ENCODE measurements at places on chromosomes 16 and 17.
A peak's percentile ranks its signal among the peaks of the same experiment; 100 is the strongest.

DNA sequence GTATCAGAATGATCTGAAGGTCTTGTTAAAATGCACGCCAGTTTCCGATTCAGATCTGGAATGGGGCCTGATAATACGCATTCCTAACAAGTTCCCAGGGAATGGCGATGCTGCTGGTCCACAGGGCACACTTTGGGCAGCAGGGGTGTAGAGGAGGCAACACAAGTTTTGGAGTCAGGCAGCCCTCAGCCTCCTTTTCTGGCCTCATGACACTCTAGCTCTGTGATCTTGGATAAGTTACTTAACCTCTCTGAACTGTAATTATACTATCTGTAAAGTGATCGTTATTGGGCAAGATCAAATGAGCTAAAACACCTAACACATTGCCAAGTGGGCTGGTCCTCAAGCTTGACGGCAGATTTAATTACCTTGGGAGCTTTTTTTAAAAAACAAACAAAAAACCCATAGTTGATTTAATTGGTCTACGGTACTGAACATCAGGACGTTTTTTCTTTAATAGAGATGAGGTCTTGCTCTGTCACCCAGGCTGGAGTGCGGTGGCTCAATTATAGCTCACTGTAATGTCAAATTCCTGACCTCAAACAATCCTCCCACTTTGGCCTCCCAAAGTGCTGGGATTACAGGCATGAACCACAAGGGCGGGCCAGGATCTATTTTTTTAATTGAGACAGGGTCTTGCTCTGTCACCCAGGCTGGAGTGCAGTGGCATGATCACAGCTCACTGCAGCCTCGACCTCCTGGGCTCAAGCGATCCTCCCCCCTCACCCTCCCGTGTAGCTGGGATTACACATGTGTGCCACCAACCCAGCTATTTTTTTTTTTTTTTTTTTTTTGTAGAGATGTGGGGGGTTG is 10.0 kb upstream of the MRPS23 start:
- no peak for DNase-seq

DNA sequence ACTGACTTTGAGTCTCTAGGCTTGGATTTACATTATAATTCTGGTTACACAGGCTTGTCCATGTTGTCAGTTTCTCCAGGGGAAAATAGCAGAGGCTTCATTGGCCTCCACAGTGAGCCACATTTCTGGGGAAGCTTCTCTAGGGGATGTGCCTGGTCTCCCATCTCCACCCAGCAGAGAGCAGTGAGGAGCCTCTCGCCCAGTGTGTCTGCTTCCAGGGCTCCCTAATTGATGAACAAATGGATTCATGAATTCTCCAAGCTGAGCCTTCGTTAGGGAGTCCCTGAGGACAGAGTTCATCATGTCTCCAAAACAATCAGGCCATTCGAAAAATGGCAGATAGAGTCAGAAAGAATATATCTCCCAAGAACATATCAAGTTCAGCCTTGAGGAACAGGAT is 162.4 kb upstream of the TOX3 start:
- no peak for DNase-seq

DNA sequence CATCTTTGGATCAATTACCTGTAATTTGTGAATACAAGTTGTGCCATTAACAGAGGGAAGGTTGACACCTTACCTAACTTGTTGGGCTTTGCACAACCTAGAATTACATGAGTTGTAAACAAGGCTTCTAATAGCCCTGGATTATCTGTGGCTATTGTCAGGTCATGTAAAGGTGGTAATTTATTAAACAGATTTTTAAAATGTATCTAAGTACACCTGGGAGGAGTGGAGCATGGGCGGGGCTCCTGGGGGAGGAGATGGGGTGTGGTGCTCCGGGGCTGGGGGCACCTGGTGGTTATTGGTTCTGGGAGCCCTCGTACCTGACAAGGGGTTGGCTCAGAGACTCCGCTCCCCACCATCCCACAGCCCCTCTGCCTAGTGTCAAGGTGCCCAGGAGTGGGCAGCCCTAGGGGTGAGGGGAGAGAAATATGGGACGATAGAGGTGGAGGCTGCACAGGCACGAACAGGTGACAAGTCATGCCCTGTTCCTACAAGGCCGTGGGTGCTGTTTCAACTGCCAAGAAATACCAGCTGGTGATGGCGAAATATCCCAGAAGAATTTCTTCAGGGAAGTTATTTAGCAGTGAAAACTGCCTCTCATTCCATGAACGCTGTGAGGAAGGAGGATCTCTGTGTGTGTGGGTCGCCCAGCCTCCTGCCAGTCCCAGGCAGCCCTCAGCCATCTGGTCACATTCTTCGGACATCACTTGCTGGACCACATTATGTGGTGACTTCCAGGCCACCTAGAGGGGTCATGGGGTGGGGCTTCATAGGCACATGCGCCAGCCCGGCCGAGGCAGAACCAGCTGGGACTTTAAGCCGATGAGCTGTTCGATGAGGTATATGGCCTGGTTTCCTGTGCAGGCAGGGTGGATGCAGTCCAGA is 55.5 kb upstream of the IRX3 start:
- DNase-seq = peak; percentile 38

GRCh38 chr16:62050793-62051192 is 14.6 kb upstream of the CDH8 start:
- DNase-seq = no peak

GRCh38 chr17:7673239-7673638 is 14.1 kb downstream of the TP53 start:
- no peak for DNase-seq

- no peak for DNase-seq
Measured at GRCh38 chr16:60641067-60641665, 1395.1 kb downstream of the CDH8 start.

DNA sequence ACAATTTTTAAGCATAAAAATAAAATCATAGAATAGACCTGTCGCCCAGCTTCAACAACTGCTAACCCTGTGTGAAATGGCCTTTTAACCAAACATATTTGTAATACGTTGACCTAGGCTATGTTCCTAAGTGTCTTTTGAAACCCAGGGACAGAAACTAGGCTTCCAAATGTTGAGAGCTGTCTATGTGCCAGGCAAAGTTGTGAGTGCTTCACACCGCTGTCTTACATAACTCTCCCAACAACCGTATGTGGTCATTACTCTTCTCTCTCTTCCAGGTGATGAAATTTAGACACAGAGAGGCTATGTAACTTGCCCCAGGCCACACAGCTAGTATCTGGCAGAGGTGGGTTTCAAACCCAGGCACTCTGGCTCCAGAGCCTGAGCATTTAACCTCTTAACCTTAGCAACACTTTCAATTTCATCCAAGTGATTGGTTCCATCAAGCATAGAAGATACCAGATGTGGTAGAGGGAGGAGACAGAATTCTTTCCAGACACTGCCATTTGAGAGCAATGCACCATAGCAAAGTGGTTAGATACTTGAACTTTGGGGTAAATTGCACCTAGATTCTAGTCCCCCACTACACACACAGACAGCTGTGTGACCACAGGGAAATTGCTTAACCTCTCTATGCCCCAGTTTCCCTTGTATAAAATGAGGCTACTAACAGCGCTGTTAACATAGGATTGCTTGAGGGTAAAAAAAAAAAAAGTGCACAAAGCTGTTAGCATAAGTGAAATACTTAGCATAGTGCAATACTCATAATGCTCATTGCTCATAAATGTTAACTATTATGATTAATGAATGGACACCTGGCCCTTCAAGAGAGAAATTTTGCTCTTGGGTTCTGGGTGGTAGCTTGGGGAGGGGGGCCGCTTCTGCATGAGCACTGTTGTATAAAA is 160.6 kb downstream of the IRX3 start:
- no peak for DNase-seq

GRCh38 chr17:17837966-17838962 is 1.5 kb upstream of the SREBF1 start:
- DNase-seq = no peak

GRCh38 chr16:55077266-55077665 is 146.6 kb downstream of the IRX5 start:
- no peak for DNase-seq

- no peak for DNase-seq
Measured at GRCh38 chr16:85402910-85403692, 210.0 kb upstream of the GSE1 start.

- DNase-seq = peak; percentile 74
Measured at GRCh38 chr17:45948881-45949624, 50.0 kb upstream of the STH start.

DNA sequence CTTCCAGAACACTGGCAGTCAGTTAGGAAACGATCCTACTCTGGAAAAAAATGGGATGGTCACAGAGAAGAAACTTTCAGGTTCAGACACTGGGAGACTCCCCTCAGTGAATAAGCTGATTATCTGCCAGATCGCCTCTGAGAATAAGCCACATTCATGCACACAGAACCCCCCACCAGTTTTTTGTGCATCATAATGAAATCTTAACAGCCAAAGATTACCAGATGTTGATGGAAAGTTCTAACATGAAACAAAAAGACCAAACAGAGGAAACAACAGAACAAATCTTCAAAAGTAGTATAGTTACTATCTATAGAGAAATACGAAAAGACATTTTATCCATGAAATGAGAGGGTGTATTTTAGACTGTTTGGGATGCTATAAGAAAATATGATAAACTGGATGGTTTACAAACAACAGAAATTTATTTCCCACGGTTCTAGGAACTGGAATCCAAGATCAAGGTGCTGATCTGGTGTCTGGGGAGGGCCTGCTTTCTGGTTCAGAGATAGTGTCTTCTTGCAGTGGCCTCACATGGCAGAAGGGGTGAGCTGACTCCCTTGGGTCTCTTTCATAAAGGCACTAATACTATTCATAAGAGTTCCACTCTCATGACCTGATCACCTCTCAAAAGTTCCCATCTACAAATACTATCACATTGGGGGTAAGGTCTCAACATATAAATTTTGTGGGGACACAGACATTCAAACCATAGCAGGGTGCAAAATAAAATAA is 8.0 kb upstream of the AMZ2 start:
- no peak for DNase-seq

- no peak for DNase-seq
Measured at GRCh38 chr16:67169642-67170167, 633 bp upstream of the NOL3 start.

DNA sequence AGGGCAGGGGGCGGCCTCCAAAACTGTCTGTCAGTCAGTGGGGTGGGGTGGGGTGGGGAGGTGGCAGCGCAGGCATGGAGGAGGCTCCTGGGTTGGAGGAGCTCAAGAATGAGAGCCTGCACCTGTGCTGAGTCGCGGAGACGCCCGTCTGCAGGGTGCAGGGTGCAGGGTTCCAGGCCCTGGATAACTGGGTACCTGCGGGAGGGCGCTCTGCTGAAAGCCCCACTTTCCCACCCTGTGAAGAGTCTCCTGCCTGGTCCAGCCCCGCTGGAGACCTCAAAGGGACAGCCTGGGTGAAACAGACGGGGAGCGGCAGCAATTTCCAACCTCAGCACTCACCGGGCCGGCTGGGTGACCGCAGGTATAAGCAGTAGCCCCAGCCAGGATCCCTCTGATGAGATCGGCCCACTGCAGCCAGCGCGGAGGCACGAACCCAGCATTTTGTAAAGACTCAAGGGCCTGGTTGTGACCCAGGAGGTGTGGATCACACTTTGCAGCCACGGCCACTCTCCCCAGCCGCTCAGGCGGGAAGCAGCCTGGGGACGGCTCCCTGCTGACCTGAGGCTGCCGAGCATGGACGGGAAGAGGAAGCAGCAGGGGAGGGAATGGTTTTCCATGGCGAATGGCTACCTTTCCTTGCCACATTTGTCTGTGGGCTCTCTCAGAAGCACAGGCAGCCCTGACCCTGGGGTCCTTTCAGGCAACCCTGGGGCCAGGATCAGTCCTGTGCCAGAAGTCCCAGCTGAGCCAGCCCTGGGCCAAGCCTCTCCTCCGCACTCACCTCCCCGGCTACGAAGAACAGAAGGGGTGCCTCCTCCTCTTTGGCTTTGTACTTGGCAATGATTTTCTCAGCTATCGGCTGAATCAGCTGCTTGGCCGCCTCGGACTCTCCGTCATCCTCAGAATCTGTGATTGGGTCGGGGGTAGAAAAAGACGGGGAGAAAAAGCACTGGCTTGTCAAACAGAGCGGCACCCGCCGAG is 21.0 kb downstream of the MRM3 start:
- DNase-seq = no peak

- DNase-seq = no peak
Measured at GRCh38 chr17:70050931-70051330, 24.1 kb upstream of the KCNJ16 start.

DNA sequence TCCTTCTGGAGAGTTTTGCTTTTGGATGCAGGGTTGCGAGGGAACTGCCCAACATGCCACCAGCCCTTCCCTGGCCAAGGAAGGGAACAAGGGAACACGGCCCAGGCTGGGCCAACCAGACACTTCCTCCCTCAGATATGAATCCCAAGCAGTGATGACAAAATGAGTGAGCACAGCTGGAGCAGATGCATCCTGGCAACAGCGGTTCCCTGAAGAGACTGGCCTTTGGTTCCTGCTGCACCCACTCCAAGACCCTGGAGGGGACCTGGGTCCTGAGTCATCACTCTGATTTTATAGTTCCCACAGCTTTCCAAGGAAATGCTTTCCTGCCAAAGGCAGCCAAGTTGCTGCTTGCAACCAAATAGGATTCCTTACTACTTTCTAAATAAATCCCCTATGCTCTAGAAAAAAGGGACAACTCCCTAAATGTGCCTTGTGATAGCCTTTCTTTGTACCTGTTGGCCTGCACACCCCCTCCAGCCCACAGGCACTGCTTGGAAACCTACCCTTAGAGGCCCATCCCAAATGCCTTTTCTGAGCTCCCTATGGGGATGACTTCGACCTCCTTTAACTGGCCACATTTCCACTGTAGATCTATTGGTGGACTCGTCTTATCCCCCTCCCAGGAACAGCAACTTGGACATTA is 5.3 kb downstream of the ST3GAL2 start:
- DNase-seq = no peak

GRCh38 chr17:29740017-29740416 is 117.3 kb upstream of the CORO6 start:
- no peak for DNase-seq

DNA sequence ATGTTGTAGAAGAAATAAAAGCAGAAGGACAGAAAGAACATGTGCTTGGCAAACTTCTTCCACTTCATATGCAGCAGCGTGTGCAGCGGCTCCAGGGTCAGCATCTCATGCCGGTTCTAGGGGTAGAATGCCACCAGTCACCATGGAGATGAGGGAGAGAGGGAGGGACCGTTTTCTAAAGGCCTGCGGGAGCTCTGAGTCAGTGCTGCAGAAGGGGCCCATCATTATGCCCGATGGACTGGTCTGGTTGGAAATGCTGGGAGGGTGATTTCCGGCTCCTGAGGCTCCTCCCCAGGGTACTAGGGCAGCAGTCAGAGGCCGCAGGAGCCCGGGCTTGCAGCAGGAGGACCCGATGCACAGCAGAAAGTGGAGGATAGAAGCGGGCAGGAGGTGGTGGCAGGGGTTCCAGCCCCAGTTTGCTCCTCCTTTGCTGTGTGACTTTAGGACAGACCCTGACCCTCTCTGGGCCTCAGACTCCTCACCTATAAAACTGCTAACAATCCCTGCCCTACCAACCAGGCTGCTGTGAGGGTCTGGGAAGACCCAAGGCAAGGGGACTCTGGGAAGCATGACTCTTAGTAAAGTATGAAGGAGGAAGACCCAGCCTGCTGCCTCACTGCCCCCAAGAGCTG is 28.6 kb downstream of the TRPV3 start:
- DNase-seq = peak; percentile 33

DNA sequence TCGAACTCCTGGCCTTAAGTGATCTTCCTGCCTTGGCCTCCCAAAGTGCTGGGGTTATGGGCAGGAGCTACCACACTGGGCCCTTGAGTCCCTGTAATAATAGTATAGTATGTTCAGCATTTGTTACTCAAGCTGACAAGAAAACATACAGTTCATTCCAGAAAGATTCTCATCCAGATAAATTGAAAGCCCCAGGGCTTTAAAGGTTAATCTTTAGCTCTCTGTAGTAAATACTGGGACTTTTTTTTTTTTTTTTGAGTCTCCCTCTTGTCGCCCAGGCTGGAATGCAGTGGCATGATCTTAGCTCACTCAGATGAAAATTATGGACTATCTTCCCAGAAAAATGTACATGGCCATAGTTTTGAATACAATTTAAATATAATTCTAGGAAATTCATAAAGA is 11.0 kb downstream of the BRCA1 start:
- no peak for DNase-seq

Measured in RWPE1 (cell line).